ENCODE measurements at places on chromosomes 4 and X. TPM values are rescaled to one million over a fixed set of nuclear protein-coding genes. Genes with fewer than 3 reads are reported as not detected.

GRCh38 chrX:14896273-14896672 is 23.1 kb downstream of the MOSPD2 start:
- H3K27ac ChIP-seq = no peak overlapping the region
- no peaks in the 10 kb centered on the region for H3K36me3 ChIP-seq
- no peaks in the 10 kb centered on the region for H3K4me1 ChIP-seq
- no peaks in the 10 kb centered on the region for H3K27me3 ChIP-seq
- no peak overlapping the region for H3K4me3 ChIP-seq

DNA sequence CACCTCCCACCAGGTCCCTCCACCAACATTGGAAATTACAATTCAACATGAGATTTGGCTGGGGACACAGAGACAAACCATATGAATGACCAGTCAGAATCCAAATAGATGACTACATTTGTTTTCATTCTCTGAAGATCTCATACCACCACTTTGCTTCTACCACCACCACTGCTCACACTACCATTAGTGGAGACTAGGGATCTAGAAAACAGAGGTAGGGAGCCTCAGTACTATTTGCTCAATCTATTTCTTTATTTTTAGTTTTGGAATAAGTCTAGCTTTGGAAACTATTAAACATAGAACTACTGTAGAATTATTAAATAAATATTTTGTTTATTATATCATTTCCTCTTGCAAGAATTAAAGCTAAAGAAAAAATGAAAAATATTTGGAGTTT is 727.9 kb downstream of the CCSER1 start:
- H3K27me3 ChIP-seq = no peaks in the 10 kb centered on the region
- H3K4me3 ChIP-seq = no peak overlapping the region
- H3K4me1 ChIP-seq = no peaks in the 10 kb centered on the region
- H3K36me3 ChIP-seq = no peaks in the 10 kb centered on the region
- no peak overlapping the region for H3K27ac ChIP-seq
- DNase-seq = no peak

DNA sequence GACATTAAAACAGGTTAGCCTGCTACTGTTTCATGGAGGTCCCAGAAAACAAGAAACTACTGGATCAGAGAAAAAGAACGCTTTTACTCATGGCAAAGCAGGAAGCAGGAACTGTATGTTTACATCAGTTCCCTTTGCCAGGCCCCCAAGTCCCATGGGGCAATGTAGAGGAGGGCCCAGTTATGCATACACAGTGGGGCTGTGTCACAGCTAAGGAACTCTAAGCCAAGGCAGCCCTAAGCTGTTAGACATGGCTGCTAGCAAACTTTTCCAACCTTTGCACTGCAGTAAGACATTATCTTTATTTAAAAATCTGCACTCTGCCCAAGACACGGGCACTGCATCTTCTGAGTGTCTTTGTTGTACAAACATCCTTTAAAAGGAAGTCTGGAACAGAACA is 975.8 kb downstream of the C4orf33 start:
- no peaks in the 10 kb centered on the region for H3K27me3 ChIP-seq
- no peaks in the 10 kb centered on the region for H3K4me1 ChIP-seq
- no peak for DNase-seq
- no peak overlapping the region for H3K27ac ChIP-seq

DNA sequence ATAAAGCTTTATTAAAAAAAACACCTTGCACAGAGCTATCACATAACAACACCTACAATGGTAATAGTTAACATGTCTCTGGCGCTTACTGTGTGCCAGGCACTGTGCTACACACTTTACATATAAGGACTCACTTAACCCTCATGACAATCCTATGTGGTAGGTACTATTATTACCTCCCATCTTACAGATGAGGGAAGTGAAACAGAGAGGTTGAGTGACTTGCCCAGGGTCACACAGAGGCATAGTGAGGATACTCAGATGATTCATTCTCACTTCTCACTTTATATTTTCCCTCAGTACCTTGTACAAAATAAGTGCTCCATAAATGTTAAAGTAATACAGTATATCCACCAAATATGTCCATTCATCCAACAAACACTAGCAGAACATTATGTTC is 43.4 kb upstream of the IQSEC2 start:
- no peak for DNase-seq
- H3K4me3 ChIP-seq = no peak overlapping the region
- H3K36me3 ChIP-seq = no peaks in the 10 kb centered on the region
- peaks cover 12% of the 10 kb centered on the region for H3K27me3 ChIP-seq

DNA sequence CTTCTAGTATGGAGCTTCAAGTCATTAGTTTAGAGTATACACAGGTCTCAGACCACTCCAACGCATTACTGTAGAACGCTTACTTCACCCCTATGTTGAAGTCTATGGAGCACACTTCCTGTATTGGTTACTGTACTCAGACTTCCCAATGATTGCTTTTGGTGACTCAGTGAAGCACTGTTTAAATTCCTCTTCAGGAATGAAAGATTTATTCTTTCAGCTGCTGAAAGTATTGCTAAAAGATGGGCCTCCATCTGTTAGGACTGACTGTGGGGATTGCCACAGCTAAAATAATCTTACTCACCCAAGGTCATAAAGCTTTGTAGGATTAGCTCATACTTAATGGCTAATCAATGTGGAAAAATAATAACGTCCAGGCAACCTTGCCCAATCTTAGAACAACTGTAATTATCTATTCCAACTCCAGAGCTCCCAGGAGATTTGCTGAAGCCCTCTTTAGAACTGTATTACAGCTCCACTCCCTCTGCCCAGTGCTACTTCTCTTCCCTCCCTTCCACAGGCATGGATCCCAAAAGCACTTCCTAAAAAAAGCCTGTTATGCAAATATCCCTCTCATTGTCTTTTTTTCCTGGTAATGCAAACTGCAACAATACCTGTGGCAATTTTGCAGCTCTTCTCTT is 281.9 kb upstream of the HS3ST1 start:
- DNase-seq = no peak
- no peak overlapping the region for H3K4me3 ChIP-seq
- H3K27ac ChIP-seq = no peak overlapping the region
- no peaks in the 10 kb centered on the region for H3K4me1 ChIP-seq
- H3K36me3 ChIP-seq = no peaks in the 10 kb centered on the region

DNA sequence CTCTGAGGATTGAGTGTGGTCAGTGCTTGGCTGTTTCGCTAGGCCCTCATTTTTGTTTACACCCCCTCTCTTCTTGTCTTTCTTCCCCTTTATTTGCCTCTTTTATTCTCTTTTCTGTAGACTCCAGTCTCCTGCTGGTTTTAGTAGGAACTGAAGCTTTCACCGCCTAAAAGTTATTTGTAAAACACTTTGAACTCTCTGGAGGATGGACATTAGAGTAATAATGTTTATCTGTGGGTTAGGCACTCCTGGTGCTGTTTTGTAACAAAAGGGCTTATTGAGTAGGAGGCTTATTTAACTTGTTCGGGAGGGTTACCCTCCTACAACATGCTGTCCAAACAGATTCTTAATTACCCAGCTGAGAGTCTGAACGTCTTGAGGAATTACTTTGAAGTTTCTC is 1.6 kb upstream of the ARHGAP10 start:
- no peaks in the 10 kb centered on the region for H3K36me3 ChIP-seq
- H3K4me1 ChIP-seq = peaks cover 20% of the 10 kb centered on the region
- H3K27ac ChIP-seq = no peak overlapping the region
- H3K27me3 ChIP-seq = no peaks in the 10 kb centered on the region
- H3K4me3 ChIP-seq = no peak overlapping the region

DNA sequence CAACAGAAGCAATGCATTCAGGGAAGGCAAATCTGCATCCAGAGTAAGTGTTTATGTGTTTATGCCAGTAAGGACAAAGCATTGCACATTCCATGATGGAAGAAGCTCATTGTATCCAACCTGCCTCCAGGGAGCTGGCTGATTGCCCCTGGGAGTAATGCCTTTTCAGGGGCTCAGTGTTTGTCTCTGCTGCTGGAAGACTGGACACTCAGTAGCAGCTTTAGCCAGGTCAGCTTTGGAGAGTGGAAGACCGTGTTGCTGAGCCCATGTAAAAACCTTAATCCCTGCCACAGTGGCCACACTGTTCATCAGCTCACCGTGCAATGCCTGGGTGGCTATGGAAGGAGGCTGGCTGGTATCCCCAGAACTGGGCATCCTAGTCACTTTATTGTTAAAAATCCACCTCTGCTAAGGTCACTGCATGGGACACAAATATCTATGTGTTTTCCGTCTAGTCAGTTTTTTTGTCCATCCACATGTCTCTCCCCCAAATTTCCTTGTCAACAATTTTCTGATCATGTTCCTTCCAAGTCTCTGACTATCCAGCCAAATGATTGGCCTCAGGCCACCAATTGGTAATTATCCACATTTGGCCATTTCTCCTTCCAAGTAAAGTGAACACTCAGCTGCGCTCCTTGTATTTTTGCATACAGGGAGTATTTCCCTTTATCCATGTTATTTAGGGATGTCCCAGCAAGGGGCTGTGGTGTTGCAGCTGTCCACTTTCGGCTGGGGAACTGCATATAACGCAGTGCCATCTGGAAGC is 2044.5 kb upstream of the AGA start:
- no peak overlapping the region for H3K27ac ChIP-seq
- H3K4me1 ChIP-seq = no peaks in the 10 kb centered on the region
- H3K27me3 ChIP-seq = no peaks in the 10 kb centered on the region

DNA sequence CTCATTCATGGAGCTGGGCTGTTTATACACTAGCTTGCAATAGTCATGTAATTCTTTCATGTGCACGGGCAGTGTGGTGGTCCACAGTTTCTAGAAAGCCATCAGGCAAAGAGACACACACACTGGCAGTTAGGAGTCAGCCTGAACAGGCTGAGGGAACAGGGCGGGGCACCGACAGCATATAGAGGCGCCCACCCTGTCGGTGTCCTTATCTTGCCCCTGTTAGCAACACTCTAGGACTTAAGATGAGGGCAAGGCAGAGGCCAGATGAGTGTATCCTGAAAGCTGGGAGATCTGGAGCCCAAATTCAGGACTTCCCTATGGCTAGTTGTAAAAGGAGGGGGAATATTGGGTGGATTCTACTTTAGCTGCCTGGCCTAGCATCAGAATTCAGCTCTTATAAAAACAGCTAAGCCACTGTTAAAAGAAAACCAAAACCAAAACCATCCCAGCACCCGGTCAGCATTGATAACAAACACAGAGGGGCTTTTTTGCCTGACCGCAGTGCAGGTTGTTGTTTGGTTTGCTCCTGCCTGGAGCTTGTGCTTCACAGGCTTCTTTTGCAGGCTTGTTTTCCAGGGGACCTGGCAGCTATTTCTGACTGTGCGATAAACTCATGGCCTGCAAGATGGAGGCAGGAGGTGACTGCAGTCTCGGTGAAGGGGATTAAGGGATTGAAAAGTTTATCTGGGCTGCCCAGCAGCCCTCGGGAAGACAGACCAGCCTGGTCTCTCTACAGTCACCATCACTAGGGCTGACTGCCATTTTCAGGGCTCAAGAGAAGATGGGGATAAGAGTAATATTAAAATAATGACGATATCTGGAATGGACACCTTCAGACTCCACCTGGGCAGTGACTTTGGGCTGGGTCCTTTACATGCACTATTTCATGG is 638.9 kb downstream of the MID1IP1 start:
- no peak overlapping the region for H3K27ac ChIP-seq
- peaks cover 10% of the 10 kb centered on the region for H3K4me1 ChIP-seq
- peak; percentile 38 for DNase-seq
- H3K27me3 ChIP-seq = no peaks in the 10 kb centered on the region
- no peak overlapping the region for H3K4me3 ChIP-seq

The GUCY1A1 gene
- 254 TPM for total RNA-seq

The FUNDC1 gene
- 8.1 TPM for total RNA-seq
